Smooth muscle cell of the umbilical artery (primary cell): ENCODE measurements at places on chromosomes 5 and 9. TPM values are rescaled to one million over a fixed set of nuclear protein-coding genes. Genes with fewer than 3 reads are reported as not detected.

Gene ADGRD2
- total RNA-seq, result not detected in 2 replicates

Gene PRDM9
- not detected in 2 replicates for total RNA-seq

Gene LCN1
- 0.59 TPM in 1 of 2 replicates, not detected in the other for total RNA-seq

Gene AGPAT2
- 33.3 and 36.0 TPM in 2 replicates for total RNA-seq

Gene LCP2
- total RNA-seq, result not detected in 2 replicates

Gene PAEP
- total RNA-seq, result not detected in 2 replicates

Gene PLPPR1
- total RNA-seq, result 0.05 TPM in 1 of 2 replicates, not detected in the other

Gene WDR38
- not detected in 2 replicates for total RNA-seq

Gene KIF24
- total RNA-seq, result 0.59 and 1.8 TPM in 2 replicates

Gene RETREG1
- total RNA-seq, result 0.83 and 1.2 TPM in 2 replicates

Gene PAPPA
- 211 and 268 TPM in 2 replicates for total RNA-seq

Gene SPATA31E1
- total RNA-seq, result not detected in 2 replicates

Gene CDH9
- total RNA-seq, result 0.59 TPM in 1 of 2 replicates, not detected in the other

Gene CDKN2B
- total RNA-seq, result 74.0 and 173 TPM in 2 replicates

Gene SUSD3
- 0.37 and 0.59 TPM in 2 replicates for total RNA-seq

Gene DMRT3
- not detected in 2 replicates for total RNA-seq

Gene KIF4B
- total RNA-seq, result 0.09 TPM in 1 of 2 replicates, not detected in the other

Gene AK8
- total RNA-seq, result under 0.01 and 0.14 TPM in 2 replicates

Gene PCDHA12
- total RNA-seq, result 0.18 and 0.59 TPM in 2 replicates

Gene ITGA1
- total RNA-seq, result 107 and 365 TPM in 2 replicates

Gene MAN1B1
- 176 and 185 TPM in 2 replicates for total RNA-seq

Gene NAIF1
- 8.2 and 11.6 TPM in 2 replicates for total RNA-seq

Gene GARIN3
- not detected in 2 replicates for total RNA-seq

Gene CDH18
- total RNA-seq, result 2.7 and 4.1 TPM in 2 replicates

Gene SLC34A3
- total RNA-seq, result under 0.01 TPM in 1 of 2 replicates, not detected in the other

Gene GALT
- 19.7 and 30.9 TPM in 2 replicates for total RNA-seq

Gene SV2C
- total RNA-seq, result not detected in 2 replicates

Gene OMD
- not detected in 2 replicates for total RNA-seq

Gene TPPP
- 0.30 and 0.37 TPM in 2 replicates for total RNA-seq

Gene CTXN3
- not detected in 2 replicates for total RNA-seq
